ENCODE measurements at places on chromosomes 2 and 18.

DNA sequence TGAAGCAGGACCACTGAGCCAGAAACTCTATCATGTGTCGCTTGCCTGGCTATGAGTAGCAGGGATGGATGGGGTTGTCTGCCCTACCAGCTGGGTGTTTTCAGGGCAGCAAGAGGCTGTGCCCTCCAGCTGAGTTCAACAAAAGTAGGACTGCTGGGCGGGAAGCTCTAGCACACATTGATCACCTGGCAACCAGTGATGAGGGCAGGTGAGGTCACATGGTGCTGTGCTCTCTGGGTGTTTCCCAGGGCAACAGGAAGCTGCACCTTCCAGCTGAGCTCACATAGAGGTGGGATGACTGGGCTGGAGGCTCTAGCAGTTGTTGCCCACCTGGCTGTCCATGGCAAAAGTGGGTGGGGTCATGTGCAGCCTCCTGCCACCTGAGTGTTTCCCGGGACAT, 487.3 kb upstream of the VWC2L start:
- DNase-seq = no peak

DNA sequence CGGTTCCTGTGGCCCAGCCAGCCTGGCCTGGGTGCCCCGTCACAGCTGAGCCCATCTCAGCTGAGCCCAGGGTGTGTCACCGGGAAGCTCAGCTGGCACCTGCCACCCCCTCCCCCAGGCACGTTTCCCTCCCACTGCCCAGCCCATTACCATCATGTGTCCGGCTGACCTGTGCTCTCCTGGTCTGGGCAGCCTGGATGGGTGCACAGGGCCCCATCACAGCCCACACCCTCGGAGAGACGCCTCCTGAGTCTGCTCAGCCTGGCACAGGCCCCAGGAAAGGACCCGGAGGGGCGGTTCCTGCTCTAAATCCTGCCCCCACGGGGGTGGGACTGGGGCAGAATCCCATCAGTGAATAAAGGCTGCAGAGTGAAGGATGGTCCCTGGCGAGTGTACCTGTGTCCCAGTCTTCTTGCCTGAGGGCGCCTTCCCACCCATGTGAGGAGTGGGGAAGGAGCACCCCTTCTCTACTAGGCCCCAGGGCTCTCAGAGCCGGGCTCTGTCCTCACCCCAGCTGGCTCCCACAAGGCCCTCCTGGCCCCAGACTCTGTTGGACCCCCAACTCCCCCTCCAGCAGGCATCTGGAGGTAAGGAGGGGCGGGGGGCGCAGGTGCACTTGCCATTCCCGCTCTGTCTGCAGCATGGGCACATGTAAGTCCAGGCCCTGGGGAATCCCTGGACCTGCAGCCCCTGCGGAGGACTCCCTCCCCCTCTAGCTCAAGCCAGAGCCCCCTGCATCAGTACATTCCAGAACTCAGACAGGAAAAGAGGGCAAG, 21.2 kb downstream of the GPC1 start:
- DNase-seq = no peak

DNA sequence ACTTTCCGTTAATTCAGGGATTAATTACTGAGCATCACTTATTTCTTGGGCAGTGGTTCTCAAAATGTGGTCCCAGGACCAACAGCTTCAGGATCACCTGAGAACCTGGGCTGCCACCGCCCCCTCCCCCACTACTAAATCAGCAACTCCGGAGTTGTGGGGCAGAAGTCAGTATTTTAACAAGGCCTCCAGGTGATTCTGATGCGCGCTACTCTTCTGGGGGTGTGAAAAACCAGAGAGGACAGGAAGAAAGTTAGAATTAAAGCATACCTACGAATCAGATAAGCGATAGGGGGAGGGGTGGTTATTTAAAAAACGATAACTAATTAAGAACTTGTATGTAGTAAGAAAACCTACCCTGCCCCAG, 319 bp downstream of the ZSCAN30 start:
- no peak for DNase-seq

- no peak for DNase-seq
Observed at GRCh38 chr18:74148543-74149070, 284 bp downstream of the TIMM21 start.

- no peak for DNase-seq
Observed at GRCh38 chr2:86238354-86238753, 39.1 kb downstream of the MRPL35 start.
